Activated naive CD8-positive, alpha-beta T cell treated with anti-CD3 and anti-CD28 coated beads, Interleukin-2, amount 10 ng/mL, durations not matched to agents 7 days and 5 days (primary cell): ENCODE measurements at places on chromosomes 5 and 9.

- DNase-seq, result no peak
Observed at GRCh38 chr9:118689280-118689679, 680.0 kb downstream of the BRINP1 start.

- no peak for DNase-seq
Observed at GRCh38 chr5:168147568-168148360, 143.7 kb upstream of the WWC1 start.

GRCh38 chr5:63401436-63402046, 560.7 kb downstream of the HTR1A start:
- DNase-seq, result peak; percentile 30

DNA sequence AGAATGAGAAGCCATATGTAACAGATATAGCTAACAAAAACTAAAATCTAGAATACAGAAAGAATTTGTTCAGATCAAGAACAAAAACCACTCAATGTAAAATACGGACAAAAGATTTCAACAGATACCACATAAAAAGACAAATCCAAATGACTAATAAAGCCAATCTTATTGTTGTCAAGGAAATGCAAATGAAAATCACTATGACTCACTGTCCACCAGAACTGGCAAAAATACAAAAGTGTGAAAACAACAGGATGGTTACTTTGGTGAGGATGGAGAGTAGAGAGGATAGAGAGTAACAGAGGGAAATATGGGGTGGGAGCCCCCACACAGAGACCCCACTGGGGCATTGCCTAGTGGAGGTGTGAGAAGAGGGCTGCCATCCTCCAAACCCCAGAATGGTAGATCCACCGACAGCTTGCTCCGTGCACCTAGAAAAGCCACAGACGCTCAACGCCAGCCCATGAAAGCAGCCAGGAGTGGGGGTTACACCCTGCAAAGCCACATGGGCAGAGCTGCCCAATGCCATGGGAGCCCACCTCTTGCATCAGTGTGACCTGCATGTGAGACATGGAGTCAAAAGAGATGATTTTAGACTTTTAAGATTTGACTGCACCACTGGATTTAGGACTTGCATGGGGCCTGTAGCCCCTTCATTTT, 15.2 kb upstream of the RHOBTB3 start:
- no peak for DNase-seq

DNA sequence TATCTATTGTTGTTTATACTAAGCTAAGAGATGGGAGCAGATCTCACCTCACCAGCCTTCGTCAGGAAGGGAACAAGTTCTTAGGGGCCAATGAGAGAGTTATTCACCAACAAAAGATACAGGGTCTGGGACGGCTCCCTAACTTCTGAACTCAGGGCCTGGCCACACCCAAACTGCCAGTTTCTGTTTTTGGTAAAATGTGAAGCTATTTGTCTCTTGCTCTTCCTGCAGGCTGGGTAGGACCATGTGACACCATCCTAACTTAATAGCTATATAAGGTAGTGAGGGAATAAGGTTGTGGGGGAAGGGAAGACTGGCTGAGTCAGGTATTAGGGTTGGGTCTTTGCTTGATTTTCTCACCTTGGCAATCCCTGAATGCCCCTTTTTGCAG, 480.5 kb downstream of the KDM4C start:
- DNase-seq, result no peak

DNA sequence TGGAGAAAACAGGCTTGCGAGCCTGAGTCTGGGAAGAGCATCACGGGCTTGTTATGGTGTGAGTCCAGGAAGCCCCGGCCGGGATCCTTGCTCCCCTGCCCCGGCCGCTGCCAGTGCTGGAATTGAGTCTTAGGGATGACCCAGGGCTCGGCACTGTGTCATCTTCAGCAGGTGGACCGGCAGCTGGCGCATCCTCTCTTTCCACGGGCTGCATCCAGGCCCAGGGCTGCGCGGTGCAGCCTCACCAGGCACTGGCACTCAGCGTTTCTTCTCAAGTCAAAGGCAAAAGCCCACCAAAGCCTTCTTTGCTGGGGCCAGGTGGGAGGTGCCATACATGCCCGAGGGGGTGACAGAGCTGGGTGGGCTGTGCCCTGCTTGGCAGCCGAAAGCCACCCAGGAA, 46.6 kb downstream of the COL5A1 start:
- no peak for DNase-seq

- DNase-seq, result no peak
Observed at GRCh38 chr5:132265336-132266030, 8.0 kb downstream of the PDLIM4 start.

DNA sequence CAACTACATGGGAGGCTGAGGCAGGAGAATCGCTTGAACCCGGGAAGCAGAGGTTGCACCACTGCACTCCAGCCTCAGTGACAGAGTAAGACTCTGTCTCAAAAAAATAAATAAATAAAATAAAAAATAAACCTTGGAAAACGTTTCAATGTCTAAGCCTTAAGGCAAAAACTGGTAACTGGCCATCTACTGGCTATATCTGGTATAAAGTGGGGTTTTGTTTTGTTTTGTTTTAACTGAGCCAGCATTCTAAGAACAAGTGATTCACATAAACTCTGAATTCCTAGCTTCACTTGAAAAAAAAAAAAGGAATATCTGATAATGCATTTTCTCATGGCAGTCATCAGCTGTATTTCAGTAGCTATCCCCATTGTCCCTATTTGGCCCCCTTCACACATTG, 126.1 kb upstream of the EFNA5 start:
- no peak for DNase-seq

DNA sequence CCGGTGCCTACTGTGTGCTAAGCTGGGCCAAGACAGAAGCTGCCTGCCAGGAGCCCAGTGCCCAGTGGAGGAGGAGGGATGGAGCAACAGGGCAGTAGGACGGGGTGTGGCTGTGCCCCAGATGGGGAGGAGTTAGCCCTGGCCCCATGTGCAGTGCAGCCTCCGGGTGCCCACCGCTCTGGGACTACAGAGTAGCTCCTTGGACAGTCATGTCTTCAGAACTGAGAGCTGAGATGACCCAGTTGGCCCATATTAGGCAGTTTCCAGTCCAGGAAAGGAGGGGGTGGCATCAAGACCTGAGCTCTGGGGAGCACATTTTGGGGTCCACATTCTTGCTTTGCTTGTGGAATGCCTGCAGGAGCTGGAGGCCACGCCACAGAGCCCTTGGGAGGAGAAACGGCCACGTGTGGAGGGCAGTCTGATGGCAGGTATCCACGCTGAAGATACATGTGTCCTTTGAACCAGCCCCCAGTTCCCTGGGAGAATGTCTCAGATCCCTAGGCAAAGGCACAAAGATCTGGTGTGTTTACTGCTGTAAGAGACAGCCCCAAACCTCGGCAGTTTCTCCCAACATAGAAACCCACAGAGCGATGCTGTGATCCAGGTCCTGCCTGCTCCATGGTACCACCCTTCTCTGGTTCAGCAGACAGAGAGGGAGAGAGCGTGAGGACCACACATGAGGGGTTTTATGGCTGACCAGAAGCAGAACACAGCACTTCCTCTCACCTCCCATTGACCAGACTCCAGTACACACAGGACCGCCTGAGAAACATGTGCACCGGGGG, 46.8 kb upstream of the FCN1 start:
- DNase-seq, result no peak

DNA sequence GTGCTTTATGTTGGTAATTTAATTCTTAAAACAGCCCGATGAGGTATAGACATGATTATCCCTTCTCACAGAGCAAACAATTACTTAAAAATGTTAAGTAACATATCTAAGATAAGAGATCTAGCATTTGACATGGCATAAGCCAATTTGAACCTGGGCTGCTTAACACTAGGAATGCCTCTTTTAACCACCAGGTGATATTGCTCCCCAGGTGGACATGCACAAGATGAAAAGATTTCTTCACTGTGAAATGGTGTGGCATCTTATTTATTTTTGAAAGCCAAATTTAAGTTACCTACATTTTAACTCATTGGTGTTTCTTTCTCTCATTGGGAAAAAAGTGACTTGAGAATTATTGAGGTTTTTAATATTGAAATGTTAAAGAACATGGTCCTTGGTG, 15.8 kb upstream of the LRRC70 start:
- no peak for DNase-seq

DNA sequence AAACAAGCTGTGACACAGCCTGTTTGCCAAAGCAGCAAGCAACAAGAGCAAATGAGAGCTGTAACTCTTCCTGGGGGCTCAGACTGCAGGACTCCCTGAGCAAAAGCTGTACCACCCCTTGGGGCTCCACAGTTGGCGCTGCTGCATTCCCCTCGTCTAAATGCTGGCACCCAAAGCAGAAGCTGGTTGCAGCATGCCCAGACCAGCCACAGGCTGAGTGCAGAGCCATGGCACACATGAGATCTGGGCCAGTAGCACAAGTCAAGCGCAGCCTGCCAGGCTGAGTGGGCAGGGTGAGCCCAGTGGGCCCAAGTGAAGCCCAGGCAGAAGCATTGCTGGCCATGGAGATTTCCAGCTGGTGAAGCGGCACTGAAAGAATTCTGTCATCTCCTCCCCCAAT, 157.3 kb upstream of the GRAMD2B start:
- no peak for DNase-seq
